ENCODE measurements at places on chromosomes 13 and 19.

GRCh38 chr13:27789153-27789494 is 3.2 kb upstream of the GSX1 start:
- DNase-seq, result no peak

GRCh38 chr19:45526971-45527370 is 19.7 kb downstream of the VASP start:
- no peak for DNase-seq

- no peak for DNase-seq
Measured at GRCh38 chr13:62357887-62358645, 942.4 kb upstream of the PCDH20 start.

GRCh38 chr19:47267350-47267759 is 7.3 kb upstream of the INAFM1 start:
- DNase-seq, result no peak

DNA sequence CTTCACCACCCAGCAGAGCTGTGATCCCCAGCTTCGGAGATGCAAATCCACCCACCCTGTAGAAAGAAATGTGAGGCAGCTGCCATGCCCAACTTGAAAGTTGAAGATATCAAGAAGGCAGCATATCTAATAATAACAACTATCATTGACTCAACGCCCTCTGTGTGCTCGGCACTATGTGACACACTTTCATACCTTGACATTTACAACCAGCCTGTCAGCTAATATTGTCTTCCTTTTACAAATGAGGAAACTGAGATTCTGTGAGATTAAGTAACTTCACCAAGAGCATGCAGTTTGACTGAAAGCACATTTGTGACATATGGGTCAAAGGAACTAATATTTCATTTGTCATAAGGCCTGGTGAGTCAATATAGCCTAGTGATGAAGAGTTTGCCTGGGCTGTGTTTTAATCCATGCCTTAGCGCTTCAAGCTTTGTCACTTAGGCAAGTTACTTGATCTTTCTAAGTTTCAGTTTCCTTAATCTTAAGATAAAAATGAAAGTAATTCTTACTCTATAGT is 137.0 kb downstream of the FLT1 start:
- no peak for DNase-seq
